CD4-positive, alpha-beta T cell treated with Interleukin-21 for 1 hour (primary cell): ENCODE measurements at places on chromosomes 12 and 14.

- peak; percentile 33 for DNase-seq
These were observed 6.4 kb downstream of the SSH1 start for GRCh38 chr12:108850854-108851573.

DNA sequence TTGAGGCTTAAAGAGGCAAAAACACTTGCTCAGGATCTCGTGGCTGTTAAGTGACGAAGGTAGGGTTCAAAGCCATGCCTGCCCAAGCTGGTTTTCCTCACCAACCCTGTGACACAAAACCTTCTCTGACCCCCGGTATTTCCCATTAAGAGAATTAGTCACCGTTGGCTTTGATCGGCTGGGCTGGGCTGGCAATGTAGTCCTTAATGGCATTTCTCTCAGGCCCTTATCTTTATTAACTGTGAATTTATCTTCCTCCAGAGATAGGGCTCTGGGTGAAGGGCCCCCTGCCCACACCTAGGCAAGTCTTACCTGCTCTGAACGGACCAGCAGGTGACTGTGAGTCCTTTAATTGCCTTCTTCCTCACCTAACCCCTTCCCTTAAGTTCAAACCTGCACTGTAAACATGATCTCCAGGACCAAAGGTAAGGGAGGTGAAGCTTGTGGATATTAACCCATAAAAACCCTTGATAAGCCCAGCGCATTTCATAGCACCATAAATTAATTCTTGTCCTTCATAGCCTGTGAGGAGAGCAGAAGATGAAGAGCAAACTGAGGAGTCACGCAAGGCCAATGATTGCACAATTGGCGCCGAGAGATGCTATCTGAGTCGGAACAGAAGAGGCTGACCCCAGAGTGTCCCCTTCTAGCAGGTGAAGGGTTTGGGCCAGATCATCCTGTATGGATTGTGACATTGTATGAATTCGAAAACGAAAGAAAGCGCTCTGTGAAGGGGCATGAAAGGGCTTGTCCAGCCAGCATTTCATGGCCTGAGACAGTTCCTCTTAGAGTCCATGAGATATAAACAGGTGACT is 790.8 kb upstream of the TBX3 start:
- DNase-seq, result no peak

DNA sequence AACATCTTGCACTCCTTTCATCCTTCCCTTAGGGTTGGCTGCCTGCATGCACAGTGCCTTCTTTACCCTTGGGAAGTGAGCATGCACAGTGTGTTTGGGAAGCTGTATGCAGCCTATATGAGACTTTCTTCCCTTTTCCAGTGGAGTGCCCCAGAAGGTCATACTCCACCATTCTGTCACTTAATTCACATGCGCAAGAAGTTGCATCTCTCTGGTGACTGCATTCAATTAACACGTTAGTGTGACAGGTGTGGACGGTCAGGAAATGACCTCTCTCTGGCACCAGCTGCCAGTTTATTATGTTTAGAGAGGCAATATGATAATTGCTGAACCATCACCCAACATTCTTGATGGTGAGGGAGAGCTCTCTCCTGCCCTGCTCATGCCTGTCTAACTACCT is 770.0 kb downstream of the FLRT2 start:
- no peak for DNase-seq

GRCh38 chr12:78096909-78097597 is 266.4 kb downstream of the NAV3 start:
- DNase-seq, result no peak

- no peak for DNase-seq
These were observed 68.8 kb downstream of the DRAM1 start for GRCh38 chr12:101946233-101946611.

GRCh38 chr14:61438497-61438859 is 117.1 kb downstream of the PRKCH start:
- no peak for DNase-seq

DNA sequence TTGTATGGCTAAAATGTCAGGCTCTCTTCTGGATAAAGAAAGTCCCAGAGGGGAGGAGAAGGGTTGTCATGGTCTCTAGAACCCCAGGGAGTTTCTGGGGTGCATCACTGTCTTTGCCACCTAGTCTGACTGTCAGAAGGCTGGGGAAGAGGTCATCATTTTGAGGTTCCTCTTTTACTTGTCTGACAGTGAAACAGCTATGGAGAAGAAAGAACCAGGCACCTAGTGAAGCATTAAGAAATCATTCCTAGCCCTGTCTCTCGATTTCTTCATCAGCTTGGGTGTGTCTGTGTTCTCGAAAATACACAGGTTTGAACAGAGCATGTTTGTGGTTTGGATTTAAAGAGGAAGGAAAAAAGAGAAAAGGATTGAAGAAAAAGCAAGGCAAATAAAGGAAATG is 158.7 kb upstream of the LRIG3 start:
- DNase-seq, result peak; percentile 2
